ENCODE measurements at places on chromosomes 12 and 14.
A peak's percentile ranks its signal among the peaks of the same experiment; 100 is the strongest.

- peak; percentile 75 for DNase-seq
These were observed 167.1 kb downstream of the TBX5 start for GRCh38 chr12:114238808-114239207.

DNA sequence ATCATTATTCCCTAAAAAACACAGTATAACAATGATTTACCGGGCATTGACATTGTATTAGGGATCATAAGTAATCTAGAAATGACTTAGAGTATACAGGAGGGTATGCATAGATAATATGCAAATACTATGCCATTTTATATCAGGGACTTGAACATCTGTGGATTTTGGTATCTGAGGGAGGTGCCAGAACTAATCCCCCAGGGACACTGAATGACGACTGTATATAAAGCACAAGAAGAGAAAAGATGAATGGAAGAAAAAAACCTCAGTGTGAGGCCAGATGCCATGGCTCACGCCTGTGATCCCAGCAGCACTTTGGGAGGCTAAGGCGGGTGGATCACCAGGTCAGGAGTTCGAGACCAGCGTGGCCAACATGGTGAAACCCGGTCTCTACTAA, 25.5 kb upstream of the COX6A1 start:
- DNase-seq = no peak

DNA sequence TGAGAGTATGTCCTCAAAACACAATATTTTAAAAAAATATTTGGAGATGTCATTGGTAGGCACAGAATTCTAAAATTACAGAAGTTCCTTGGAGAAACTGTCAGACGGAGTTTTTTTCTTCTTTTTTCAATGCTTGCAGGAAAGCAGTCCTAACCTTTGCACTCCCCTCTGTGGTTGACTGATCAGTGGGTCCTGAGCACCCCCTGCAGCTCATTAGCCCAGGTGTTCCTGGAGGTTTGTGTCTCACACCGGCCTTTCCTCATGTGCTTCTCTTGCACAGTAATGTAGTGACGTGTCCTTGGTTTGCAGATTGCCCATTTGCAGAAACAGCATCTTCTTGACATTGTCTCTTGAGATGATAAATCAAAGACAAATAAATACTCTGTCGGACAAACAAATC, 513.0 kb downstream of the TMEM121 start:
- DNase-seq = no peak

- no peak for DNase-seq
These were observed 762.9 kb downstream of the C12orf50 start for GRCh38 chr12:87266305-87266704.

DNA sequence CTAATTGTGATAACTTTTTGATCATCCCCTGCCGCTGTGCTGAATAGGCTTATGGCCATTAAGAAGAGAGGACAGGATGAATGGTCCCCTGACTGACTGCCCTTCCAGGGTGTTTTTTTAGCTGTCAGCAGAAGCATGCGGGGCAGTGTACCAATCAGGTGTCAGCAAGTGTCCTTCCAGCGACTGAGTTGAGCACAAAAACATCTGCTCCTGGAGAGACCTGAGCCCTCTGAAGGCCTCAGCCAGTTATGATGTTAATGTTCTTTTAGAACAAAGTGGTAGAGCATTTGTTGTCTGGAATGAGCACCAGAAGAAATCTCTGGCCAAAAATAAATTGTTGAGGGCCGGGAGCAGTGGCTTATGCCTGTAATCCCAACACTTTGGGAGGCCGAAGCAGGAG, 37.5 kb downstream of the P2RX7 start:
- DNase-seq = no peak

DNA sequence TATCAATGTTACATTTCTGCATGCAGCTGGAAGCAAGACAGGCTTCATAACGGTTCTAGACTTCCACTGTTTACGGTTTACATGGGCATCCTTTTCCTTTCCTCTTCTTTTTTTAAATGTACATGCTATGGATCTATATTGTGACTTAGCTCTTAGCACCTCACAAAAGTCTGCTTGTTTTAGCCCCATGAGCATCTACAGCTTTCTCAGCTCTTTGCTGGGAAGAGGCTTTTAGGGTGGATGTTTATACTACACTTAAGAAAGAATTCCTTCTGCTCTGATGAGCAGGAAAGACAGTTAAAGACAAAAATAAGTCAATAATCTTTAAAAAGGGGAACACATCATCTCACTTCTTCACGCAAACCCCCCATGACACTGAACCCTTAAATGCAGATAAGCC, 51.4 kb downstream of the KICS2 start:
- no peak for DNase-seq

DNA sequence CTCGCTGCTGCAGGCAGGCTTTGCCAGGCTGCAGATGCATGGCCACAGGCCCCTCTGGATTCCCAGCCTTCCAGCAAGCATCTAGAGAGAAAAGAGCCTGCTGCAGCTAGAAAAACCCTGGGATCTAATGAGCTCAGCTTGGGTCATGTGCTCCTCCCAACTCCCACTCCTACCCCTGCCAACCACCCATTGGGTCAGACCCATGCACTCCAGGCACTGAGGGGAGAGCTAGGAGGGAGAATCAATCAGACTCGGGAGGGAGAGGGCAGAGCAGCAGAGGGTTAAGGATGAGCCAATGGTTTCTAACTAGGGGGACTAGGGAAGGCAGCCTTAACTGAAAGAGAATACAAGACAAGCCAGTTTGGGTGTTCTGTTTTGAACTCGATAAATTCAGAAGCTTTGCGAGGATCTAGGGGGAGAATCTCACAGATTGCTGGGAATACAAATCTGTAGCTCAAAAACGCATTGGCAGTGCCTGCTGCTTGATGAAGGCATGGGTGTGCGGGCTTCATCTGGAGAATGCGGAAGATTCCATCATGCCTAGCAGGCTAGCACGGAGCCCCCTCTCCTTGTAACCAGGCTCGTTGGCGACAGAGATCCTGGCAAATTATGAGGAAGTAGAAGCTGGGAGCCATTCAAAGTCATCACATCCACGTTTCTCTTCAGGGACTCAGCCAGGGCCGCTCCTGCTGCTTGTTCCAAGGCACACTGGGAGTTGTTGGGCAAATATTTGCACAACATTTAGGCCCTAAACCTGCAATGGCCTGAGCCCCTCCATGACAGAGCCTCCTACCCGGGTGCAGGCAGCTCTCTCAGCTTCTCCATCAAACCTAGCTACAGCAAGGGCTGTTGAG, 56.4 kb downstream of the VCPKMT start:
- DNase-seq = no peak

DNA sequence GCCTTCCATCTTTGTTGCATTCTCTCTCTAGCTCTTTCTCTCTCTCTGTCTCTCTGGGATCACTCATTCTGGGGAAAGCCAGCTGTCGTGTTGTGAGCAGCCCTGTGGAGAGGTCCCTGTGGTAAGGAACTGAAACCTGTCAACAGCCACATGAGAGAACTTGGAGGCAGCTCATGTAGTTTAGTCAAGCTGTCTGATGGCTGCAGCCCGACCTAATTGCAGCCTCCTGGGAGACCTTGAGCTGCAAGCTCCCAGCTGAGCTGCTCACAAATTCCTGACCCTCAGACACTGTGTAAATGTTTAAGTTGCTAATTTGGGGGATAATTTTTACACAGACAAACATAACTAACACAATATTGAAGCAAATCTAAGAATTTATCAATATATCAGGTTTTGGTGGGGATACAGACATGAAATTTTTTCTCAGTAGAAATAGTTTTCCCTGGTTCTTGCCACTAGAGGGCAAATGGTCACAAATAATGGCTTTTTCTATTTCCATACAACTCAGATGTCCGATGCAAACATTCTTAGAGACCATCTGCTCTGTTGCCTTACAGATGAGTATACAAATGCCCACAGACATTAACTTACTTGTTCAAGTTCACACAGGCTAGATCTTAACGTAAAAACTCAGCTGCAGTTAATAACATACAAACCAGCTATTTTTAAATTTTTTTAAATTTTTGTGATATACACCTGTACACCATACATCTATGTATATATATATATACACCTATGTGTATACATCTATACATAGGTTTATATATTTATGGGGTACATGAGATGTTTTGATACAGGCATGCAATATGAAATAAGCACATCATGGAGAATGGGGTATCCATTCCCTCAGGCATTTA, 15.5 kb upstream of the KRR1 start:
- peak; percentile 79 for DNase-seq

DNA sequence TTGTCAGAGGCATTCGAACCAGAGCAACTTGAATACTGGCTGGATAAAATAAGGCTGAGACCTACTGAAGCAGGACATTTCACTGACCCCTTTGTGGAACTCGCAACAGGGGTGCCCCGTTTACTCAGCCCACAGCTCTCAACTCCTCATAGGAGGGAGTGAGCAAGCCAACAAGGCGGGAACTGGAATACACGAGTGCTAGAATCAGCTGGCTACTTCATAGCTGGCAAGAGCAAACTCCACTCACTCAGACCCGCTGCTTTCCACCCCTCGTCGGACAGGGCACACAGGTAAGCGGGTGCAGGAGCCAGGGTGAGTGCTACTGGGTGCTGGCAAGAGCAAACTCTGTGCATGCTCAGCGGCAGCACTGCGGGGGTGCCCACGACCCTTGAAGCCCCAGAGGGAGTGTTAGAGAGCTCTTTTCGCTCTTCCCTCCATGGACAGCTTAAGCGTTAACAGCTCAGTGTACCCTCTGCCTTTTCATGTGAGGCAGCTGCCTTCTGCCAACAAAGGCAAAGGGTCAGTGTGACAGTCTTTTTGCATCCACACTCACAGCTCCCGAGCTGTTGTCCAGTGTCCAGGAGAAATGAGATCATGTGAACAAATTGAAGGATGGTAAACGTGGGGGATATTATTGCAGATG, 15.7 kb downstream of the CAPZA3 start:
- no peak for DNase-seq

- DNase-seq = no peak
These were observed 3.9 kb upstream of the SYNE3 start for GRCh38 chr14:95520346-95520745.

DNA sequence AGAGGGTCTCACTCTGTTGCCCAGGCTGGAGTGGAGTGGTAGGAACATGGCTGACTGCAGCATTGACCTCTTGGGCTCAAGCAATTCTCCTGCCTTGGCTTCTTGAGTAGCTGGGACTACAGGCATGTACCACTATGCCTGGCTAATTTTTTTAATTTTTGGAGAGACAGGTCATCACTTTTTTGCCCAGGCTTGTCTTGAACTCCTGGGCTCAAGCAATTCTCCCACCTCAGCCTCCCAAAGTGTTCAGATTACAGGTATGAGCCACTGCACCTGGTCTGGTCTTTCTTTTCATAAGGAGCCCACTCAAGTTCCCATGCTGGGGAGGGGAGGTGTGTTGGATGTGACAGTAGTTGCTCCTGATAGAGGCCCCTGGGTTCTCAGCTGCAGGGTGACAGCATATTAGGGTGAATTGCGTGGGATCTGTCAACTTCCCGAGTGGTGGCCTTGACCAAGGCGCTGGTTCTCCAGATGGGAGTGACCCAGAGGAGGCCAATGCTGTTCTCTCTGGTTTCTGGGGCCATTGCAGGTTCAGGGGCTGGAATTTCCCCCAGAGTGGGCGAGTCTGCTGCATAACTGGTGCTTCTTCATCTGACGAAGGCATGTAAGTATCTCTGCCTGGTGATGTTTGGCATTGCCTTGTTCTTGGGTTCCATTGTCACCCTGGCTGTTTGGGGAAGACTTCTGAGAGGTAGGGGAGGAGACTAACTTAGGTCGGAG, 52.4 kb upstream of the ESRRB start:
- DNase-seq = no peak

GRCh38 chr12:77070800-77071449, 5.6 kb upstream of the E2F7 start:
- DNase-seq = no peak

GRCh38 chr12:124929649-124930419, 15.4 kb upstream of the UBC start:
- DNase-seq = no peak

DNA sequence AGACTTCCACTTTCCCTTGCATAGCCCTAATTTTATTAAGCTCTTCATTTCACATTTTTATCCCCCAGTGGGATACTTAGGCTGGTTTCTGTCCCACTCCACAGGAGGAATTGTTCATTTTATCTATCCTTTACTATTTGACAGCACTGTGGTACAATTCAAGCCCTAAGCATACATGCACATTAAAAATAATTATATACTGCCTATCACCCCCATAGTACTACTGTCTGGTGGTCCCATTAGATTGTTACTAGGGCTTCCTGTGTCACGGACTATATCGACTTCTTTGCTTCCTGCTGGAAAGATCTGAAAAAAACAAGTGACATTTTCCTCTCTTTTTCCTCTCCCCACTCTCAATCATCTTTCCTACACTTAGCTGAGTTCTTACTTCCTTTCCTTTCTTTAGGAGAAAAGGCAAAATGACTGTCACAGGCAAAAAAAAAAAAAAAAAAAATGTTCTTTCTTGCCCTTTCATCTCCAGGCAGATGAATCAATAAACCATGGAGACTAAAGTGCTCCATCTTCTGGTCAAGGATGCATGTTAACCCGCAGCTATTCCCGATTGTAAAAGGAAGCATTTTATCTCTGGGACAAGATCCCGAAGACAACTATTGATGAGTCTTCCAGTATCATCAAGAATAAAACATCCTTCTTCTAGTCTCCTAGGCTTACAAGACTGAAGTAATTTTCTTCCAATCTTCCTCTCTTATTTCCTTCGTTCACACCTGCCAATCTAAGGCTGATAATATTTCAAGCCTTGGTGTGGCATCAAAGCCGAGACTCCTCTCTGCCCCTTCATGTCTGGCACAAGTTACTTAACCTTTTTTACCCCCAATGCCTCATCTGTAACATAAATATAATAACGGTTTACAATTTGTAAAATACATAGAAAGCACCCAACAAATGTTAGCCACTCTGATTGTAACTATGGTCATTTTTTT, 94.4 kb upstream of the PLEKHG7 start:
- DNase-seq = peak; percentile 67

GRCh38 chr12:132428936-132429601, 60.9 kb upstream of the FBRSL1 start:
- no peak for DNase-seq

DNA sequence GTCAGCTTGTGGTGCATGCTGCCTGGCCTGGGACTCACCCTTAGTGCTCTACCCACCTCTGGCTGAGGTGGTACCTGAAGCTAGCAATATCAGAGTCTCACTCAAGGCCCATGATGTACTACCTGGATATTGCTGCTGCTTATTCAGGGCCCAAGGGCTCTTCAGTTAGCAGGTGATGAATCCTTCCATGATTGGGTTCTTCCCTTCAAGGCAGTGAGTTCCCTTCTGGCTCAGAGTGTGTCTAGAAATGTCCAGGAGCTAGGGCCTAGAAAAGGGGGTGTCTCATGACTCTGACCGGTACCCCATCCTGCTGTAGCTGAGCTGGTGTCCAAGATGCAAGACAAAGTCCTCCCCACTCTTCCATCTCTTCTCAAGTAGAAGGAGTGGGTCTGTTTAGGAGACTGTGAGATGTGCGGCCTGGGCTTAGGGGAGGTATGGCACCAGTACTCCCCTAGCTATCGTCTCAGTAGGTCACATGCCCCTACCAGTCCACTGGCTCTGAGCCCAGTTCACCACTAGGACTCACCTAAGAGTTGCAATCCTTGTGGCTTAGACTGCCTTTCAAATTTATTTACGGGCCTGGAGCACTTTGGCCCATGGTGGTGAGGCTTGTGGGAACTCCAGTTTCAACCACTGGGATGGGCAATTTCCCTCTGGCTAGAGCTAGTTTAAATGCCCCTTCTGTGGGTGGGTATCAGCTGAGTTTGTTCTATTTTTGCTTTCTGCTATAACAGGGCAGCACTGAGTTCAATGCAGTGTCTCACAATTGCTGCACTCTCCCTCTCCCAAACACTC, 12.2 kb downstream of the PRORP start:
- DNase-seq = no peak

- DNase-seq = no peak
These were observed at the start of gene SLCO1B3 for GRCh38 chr12:20810487-20810886. Gene SLCO1B3, plus strand, starts transcription at chr12:20810705. Its CDS starts 5,034 bp downstream, at chr12:20815739.

- DNase-seq = no peak
These were observed 277.4 kb downstream of the DAD1 start for GRCh38 chr14:22311636-22312035.

GRCh38 chr12:15600223-15600935, 188.8 kb downstream of the EPS8 start:
- DNase-seq = no peak

Data from fibroblast of pulmonary artery (primary cell).